Stromal cell of bone marrow (primary cell): ENCODE measurements at places on chromosomes 7 and 10.

GRCh38 chr10:102313221-102313896, 68.0 kb downstream of the GBF1 start:
- no peak for DNase-seq

DNA sequence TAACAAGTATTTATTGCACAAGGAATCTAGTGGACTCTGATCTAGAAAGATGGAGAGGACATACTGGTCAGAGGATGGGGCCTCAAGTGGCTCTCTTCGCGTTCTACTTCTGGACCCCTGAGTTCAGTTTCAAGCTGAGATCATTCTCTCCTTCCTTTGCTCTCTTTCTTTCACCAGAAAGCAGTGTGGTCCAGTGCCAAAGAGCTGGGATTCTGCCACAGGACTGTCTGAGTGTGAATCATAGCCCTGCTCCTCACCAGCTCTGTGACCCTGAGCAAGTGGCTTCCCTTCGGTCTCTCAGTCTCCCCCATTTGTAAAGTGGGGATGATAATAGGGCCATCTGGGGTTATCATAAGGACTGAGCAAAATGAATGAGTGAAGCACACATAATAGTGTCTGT, 715.2 kb downstream of the SUGCT start:
- no peak for DNase-seq

DNA sequence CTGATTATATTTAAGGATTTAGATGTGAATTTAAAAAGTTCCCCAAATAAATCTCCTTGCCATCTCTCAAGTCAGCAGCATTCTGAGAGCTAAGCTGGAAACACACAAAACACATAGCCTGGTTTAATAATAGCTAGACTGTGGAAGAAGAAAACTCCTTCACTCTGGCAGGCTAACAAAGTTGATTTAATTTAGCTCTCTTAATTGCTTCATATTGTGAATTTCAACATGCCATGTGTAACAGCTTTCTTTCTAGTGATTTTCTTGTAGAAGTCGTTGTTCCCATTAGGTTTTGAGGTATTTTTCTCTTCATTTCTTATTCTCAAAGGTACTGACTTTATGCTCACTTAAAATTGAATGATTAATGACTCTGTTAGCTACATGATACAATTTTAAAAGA, 216.8 kb upstream of the AKR1E2 start:
- DNase-seq: no peak

- DNase-seq: no peak
Measured at GRCh38 chr7:50818324-50818723, 35.6 kb upstream of the GRB10 start.

- DNase-seq: no peak
Measured at GRCh38 chr7:142889816-142890215, 4.3 kb upstream of the TRPV6 start.
